Activated B cell treated with CpG ODN at 0.5 μM for 24 hours (primary cell): ENCODE measurements at places on chromosomes 12 and 14.

GRCh38 chr12:85866986-85867776, 6.9 kb upstream of the NTS start:
- DNase-seq = no peak

DNA sequence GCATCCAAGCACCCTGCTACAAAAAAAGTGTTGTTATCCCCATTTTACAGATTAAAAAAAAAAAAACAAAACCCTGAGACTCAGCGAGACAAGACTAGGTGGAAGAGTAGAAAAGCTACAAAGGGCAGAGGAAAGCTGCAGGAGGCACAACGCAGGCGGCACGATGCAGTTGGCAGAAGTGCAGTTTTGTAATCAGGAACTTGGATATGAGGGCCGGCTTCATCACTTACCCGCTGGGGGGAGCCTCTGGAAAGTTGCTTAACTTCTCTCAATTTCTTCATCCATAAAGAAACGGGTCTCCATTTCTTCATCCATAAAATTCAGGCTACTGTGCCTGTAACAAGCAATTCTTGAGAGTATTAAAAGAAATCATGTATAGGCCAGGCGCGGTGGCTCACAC, 33.1 kb upstream of the CCDC60 start:
- no peak for DNase-seq

DNA sequence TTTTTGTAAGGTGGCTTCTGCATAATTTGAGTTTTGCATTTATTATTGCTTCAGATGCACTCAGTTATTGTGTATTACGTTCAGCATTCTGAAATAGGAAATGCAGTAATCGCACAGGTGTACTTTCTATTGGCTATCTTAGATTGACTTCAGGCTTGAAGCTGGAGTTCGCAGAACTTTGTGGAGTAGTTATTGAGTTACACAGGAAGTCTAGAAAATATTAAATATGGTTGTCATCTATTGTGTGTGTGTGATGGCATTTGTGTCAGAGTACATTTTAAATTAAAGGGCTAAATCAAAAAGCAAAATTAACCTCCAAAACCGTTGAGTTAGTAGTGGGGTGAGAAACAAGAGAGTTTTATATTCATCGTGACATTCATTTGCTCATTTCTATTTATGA, 2.7 kb downstream of the ARID2 start:
- no peak for DNase-seq

DNA sequence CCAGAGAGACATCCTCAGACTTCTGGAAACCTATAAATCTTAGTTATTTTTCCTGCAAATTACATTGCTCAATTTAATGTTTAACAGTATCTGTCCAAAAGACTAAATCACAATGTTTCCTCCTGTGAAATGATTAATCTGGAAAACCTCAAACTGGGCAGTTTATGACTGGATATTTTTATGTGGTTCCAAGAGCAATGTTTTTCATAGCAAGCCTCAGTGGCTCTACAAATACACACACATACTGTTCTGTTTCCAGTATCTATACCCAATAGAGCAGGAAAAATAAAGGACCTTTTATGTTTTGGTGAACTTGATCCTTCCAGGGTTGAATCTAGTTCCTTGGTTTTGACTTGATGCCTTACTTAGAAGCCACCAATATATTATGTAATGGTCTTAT, 9.2 kb downstream of the NID2 start:
- DNase-seq = no peak

DNA sequence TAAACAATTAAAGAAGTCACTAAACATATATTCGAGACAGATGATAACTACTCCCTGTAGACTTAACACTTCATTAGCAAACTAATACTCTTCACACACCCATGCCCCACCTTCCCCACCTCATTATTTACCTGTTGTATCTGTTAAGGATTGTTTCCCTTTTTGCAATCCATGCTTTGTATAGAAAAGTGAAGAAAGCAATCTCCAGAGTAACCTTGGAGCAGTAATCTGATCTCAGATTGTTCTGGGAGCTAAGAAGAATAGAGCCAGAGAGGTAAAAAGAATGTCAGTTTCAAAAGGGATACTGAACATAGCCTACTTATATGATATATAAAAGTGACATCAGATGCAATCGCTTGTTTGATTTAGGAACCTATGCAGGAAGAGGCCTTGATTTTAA, 37.4 kb downstream of the PLEKHA5 start:
- no peak for DNase-seq

DNA sequence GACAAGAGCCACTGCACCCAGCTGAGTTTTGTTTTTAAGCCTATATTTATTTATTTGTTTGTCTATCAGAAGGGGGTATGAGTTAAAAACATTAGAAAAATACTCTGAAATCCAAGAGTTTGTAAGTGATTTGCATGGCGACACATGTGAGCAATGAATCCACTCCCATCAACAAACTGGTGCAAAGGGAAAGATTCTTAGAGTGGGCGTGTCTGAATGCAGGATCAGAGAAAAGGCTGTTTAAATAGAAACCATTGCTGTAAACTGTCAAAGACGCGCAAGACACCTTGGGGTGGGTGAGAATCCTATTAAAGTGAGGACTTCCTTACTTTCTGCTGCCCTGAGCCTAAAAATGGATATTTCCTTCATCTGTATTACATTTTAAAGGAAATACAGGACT, 51.9 kb downstream of the ZFYVE26 start:
- DNase-seq = no peak

- peak; percentile 57 for DNase-seq
These were observed 815 bp downstream of the C1RL start for GRCh38 chr12:7108003-7108795.

GRCh38 chr14:96267916-96268315, 11.9 kb downstream of the BDKRB1 start:
- DNase-seq = no peak

DNA sequence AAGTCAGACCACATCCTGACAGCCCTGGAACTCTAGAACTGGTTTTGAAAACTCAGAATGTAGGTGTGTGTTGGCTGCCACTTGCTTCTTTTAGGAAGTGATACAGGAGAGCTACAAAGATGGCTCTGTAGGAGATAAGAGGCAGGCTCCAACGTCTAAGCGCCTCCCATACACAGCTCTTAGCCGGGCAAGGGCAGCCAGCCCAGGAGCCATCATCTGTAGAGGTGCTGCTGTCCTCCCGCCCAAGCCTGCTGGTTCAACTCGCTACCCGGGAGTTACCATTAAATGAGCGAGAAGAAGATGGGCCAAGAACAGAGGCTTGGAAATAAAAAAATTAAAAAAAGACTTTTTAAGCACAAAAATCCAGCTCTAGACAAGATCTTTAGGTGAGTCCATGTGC, 61.2 kb upstream of the DIO3 start:
- no peak for DNase-seq

DNA sequence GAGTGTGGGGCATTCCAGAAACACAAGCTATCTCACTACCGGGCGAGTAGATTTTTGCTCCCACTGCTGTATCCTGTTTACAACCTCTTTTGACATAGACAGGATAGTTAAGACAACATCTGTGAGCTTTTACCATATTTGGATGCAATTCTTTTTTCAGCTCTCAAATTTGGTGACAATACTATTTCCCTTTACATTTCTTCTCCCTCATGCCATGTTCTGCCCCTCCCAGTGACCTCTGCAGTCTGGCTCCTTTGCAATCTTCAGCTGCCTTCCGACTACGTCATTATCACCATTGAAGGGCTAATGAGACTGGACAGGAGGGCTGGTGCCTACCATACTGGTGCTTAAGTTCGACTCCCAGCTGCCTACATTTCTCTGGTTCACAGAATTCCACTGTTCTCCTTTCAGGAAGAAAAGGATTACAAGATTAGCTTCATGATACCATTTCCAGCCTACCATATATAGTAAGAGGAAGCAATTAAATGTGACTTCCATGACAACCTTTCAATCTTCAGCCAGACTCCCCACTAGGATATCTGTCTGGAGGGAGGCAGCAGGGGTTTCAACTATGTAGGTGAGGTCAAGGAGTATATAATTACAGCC, 251.6 kb downstream of the PHLDA1 start:
- no peak for DNase-seq

DNA sequence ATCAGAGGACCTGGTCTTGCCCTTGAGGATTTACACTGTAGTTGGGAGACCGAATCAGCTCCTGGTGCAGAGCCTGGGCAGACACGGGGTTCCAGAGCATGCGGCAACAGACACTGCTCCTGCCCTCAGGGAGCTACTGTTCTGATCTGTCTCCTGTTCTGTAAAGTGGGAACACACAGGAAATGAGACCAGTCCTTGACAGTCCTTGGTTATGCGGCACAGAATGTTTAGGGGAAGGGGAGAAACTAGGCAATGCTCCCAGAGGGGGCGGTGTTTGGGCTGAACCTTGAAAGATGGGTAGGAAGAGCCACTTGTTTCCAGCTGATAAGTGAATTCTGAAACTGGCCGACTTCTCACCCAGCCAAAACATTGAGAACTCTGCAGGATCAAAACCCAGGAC, 132.4 kb downstream of the ZFP36L1 start:
- no peak for DNase-seq

GRCh38 chr12:75414671-75415070, 23.8 kb downstream of the GLIPR1L2 start:
- no peak for DNase-seq

- DNase-seq = no peak
These were observed 54.9 kb downstream of the DNAH10 start for GRCh38 chr12:123816896-123817537.

DNA sequence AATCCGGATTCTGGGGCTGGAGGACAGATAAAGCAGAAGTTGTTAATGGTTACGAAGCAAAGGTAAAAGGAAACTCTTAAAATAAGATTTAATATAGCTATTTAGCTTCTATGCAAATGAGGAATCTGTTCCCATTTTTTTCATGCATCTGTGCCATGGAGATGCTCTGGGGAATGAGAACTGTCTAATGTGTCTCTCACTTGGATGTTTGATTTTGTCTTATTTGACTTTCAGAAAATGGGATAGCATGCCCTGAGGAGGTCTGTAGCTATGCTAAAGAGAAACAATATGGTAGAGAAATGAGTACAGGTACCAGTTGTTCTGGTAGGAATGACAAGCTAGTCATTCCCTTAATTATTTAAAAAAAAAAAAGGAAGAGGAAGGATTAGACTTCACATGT, 24.3 kb downstream of the C12orf76 start:
- no peak for DNase-seq

DNA sequence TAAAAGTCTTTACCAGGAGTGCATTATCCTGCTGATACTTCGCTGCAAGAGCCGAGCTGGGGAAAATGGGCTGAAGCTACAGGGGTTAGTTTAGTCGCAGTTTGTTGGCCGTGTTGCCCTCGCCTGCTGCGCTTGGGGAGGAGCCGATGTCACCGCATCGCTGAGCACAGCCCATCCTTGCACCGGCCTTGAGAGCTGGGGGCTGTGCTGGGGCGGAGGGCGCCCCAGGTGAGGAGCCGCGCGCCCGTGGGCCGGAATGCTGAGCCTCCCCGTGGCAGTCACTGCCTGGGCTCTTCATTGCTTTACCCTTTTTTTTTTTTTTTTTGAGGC, 50.0 kb downstream of the ADGRD1 start:
- DNase-seq = no peak

DNA sequence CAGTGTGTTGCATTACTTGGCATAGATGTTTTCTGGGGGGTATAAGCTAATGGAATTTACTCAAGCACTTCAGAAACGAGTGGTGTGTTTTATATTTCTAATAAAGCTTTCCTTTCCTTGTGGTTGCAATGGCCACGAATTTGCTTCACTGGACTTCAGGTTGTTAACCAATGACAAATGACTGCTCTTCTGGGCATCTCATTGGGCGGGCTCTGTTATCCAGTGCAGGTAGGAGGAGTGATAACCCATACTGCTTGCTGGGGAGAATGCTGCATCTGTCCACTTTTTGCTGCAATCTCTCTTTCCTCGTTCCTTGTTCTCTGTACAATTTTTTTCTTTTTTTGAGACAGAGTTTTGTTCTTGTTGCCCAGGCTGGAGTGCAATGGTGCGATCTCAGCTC, 80.0 kb upstream of the RPH3A start:
- no peak for DNase-seq

- DNase-seq = no peak
These were observed 94.9 kb downstream of the VCPKMT start for GRCh38 chr14:50021261-50022031.

GRCh38 chr12:105231396-105231795, 4.6 kb downstream of the APPL2 start:
- DNase-seq = no peak

GRCh38 chr14:75563931-75564330, 14.5 kb upstream of the FLVCR2 start:
- DNase-seq = no peak

- DNase-seq = no peak
These were observed 85.2 kb downstream of the ETV6 start for GRCh38 chr12:11734580-11735180.

GRCh38 chr12:125259178-125259867, 194.1 kb downstream of the AACS start:
- DNase-seq = no peak

DNA sequence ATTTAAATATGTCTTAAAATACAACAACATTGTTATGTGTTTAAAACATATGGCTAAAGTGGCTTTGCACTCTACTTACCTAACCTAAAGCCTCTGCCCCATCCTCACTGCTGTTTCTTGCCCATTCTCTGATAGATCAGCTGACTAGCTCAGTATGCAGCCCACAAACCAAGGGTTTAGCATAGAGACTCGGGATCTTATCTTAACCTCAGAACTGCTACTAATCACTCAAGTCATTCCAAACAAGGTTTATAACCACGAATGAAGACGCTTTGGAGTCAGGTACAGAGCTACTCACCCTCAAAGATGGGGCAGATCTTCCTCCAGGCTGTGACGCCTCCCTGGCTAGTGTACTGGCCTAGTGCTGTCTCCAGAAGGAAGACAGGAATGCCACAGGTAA, 19.3 kb downstream of the SLC6A13 start:
- DNase-seq = no peak

GRCh38 chr12:104458694-104459367, 2.1 kb downstream of the CHST11 start:
- peak; percentile 32 for DNase-seq

GRCh38 chr14:99159341-99160340, 112.4 kb downstream of the BCL11B start:
- DNase-seq = no peak

DNA sequence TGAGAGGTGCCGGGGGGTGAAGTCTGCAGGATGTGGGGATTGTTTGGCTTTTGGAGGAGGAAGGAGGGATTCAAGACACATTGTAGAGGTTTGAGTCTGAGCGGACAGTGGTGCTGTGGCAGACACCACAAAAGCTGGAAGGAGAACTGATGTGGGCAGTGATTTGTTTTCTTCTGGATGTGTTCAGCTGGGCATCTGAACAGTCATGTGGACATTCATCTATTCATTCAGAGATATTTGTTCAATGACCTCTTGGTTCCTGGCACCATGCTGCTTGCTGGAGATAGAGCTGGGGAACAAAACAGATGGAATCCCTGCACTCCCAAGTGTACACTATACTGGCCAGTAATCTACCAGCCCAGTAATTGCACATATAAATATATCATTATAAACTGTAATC, 64.0 kb downstream of the PTPN11 start:
- DNase-seq = no peak

DNA sequence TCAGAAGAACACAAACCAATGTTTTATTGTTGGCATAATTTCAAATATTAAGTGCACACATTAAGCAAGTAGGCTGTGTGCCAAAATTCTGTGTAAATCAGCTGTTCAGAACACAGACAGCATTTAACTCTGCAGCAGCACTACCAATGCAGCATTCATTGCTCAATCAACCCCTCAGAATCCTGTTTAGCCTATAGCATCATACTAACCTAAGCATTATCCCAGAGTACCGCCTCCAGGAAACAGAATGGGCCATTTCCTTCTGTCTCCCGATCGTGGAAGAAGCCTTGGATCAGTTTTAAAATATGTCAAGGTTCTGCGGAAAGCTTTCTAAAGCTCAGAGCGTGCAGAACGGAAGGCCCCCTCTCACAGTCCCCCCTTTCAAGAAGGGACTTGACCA, 3.3 kb downstream of the IL26 start:
- DNase-seq = no peak

- DNase-seq = no peak
These were observed 4.4 kb upstream of the GPD1 start for GRCh38 chr12:50099302-50100008.
